ENCODE measurements at places on chromosomes 6 and 20.

GRCh38 chr6:82484737-82485626 is 121.4 kb downstream of the TPBG start:
- DNase-seq = no peak

GRCh38 chr6:29887330-29887818 is 55.0 kb upstream of the HLA-A start:
- DNase-seq = peak; percentile 4

DNA sequence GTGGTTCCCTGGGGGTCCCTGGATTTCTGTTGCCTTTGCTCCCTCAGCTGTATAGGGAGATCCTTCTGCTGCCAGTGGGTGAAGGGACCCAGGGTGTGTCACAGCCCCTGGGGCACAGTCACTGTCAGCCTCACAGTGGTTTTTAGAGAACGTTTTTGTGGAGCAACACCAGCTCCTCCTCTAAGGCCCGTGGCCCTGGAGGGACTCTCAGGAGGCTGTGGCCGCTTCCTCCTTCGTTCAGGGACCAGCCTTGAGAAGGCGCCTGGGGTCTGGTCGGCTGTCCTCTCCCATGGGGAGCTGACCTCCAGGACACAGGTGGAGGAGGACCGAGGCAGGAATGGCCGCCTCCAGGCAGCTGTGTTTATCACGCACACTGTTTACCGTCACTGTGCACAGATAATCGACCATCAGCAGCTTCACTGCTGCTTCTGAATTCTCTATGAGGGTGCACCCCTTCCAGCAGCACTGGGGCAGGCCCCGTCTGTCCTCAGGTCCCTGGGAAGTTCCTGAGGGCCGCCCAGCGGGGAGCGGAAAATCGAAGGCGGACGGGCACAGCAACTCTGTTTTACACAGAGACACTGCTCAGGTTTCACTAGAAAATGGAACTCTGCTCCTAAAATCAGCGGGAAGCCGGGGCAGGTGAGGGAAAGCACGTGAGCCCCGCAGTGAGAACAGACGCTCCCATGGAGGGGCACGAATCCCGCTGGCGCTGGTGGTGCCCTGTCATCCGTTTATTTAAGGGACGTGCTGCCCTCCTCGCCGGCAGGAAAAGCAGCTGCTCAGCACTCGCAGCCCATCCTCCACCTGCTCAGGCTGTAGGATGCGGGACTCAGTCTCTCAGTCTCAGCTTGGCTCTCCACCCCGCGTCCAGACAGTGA is 10.4 kb upstream of the FRMD1 start:
- no peak for DNase-seq

DNA sequence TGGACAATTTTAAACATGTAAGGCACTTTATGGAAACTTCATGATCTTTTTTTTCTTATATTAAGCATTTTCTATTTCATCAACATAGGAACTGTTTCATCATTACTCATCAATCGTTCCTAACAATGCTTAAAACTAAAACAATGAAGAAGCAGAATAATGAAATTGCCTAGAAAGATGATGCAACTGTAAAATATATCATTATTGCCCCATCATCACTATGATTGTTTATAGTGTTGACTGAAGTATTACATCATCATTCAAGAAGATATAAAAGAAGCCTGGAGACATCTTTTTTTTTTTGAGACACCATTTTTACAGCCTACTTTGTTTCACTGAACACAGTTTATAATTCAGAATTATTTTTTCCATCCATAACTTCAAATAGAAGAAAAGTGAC is 147.2 kb downstream of the TRDN start:
- DNase-seq = no peak

- DNase-seq = no peak
Measured at GRCh38 chr6:108168501-108169463, 3.0 kb downstream of the NR2E1 start.

DNA sequence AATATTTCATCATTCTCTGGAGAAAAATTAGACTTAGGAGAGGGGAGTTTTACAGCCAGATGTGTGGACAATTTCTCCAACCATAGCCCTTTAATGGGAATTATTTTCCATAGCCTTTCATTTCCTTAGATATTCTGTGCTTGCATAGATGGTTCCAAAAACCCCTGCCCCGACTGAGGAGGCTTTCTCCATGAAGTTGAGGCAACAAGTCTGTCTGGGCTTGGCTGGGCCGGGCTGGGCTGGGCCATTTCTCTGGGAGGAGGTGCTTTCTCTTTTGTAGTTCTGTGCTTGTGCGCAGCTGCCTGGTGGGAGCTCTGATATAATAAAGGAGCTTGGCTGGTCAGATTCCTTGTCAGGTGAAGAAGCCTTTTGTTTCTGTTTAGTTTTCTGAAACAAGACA is 71.4 kb downstream of the SOBP start:
- DNase-seq = no peak

DNA sequence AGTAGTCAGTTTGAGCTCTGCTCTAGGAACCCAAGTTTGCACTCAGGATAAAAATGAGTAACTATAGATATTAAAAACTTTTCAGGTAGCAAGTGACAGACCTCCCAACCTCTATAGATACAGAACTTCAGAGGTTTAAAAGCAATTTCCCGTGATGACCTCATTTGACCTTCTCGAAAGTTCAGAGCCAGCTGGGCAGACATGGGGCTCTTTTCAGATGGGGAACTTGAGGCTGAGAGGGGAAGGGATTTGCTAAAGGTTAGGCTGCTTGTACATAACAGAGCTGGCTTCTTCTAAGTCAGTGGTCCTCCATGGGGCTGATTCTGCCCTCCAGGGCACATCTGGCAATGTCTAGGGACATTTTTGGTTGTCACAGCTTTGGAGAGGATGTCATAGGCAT is 58.8 kb upstream of the ZNF831 start:
- DNase-seq = no peak

DNA sequence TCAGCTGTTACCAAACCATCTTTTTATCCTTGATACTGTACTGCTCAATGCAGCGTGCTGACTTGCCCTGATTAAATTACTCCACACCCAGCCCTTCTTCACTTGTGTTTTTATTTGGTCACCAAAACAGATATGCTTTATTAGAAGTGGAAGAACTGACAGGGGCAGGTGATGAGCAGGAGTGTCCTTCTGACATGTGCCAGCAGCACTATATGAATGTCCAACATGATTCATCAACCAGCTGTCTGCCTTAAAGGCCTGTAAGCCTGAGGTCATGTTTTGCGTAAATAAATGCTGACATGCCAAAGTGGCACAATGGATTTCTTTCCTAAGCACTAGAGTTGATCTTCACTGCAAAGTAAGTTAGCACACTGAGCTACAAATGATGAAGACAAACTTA is 15.4 kb downstream of the POPDC3 start:
- no peak for DNase-seq

- DNase-seq = no peak
Measured at GRCh38 chr6:150529646-150530045, 70.0 kb upstream of the PLEKHG1 start.

- no peak for DNase-seq
Measured at GRCh38 chr6:96505363-96505762, 16.2 kb upstream of the UFL1 start.

- DNase-seq = no peak
Measured at GRCh38 chr20:32727683-32728082, 15.6 kb downstream of the COMMD7 start.

DNA sequence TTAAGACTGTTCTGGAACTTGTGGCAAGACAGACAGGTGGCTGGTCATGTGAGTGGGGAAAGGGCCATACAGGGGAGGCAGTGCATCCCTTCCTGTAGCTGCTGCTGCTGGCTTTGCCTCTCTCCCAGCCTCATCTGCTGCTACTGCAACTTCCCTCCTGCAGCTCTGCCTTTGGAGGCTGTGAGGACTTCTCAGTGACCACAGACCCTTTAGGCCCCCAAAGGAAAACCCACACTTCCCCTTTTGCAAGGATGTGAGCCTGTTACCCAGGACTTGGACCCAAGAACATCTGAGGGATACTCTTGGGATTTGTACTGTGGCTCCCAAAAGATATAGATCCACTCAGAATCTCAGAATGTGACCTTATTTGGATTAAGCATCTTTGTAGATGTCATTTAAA is 91.0 kb downstream of the TMEM170B start:
- no peak for DNase-seq

- DNase-seq = no peak
Measured at GRCh38 chr20:53176134-53176533, 204.0 kb downstream of the TSHZ2 start.

Measured in stimulated activated CD8-positive, alpha-beta memory T cell treated with anti-CD3 and anti-CD28 coated beads, Interleukin-12 subunit alpha, Interleukin-12 subunit beta, amount 100 ng/mL, for 1 hour (primary cell).